B cell (primary cell): ENCODE measurements at places on chromosomes 12 and 14. TPM values are rescaled to one million over a fixed set of nuclear protein-coding genes. Genes with fewer than 3 reads are reported as not detected.

GRCh38 chr12:78864403-78864869, at the start of gene SYT1:
Gene SYT1, plus strand, starts transcription at chr12:78864774.
- peak; percentile 43 for DNase-seq

- DNase-seq, result no peak
These were observed 14.1 kb upstream of the YBX3 start for GRCh38 chr12:10737249-10737648.

GRCh38 chr12:22299294-22299912, 35.1 kb downstream of the ST8SIA1 start:
- DNase-seq, result no peak

GRCh38 chr12:116675339-116676107, 62.3 kb downstream of the SPRING1 start:
- DNase-seq, result no peak

Gene NR4A1
- 43.2 and 52.8 TPM in 2 replicates for total RNA-seq

DNA sequence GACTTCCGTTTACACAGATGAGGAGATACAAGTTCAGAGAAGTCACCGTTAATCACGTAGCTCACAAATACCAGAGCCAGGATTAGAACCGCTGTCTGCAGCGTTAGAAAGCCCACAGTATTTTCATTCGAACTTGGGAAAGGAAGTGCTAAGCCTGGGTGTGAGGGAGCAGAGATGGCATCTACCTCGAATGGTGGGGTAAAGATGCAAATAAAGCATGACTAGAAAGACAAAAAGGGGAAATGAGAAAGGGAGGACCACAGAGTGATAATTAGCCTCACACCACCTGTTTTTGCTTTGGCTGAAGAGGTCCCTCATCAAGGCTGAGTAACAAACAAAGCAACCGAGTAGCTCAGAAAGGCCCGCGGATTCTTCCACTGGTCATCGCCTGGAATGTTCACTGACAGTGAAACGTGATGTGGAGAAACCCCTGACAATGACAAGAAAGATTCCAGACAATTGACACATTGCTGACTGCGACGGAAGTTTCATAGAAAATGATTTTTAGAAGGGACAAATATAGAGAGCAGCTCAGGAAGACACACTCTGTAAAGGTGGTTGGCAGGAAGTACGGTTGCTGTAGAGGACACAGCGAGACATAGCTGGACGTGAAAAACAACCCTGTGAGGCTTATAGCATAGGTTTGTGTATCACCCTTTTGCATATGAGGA, 31.5 kb upstream of the BHLHE41 start:
- DNase-seq, result peak; percentile 90

Gene ALDH2
- 22.3 TPM in 2 replicates for total RNA-seq

GRCh38 chr12:122190842-122191668, 8.1 kb downstream of the LRRC43 start:
- peak; percentile 72 for DNase-seq

- peak; percentile 5 for DNase-seq
These were observed 156.8 kb downstream of the KCNA5 start for GRCh38 chr12:5200278-5201087.
